ENCODE measurements at places on chromosomes 7 and 10. TPM values are rescaled to one million over a fixed set of nuclear protein-coding genes. Genes with fewer than 3 reads are reported as not detected.
A peak's percentile ranks its signal among the peaks of the same experiment; 100 is the strongest.

- H3K4me3 ChIP-seq = no peak overlapping the region
- no peaks in the 10 kb centered on the region for H3K27me3 ChIP-seq
- DNase-seq = peak; percentile 20
- H3K36me3 ChIP-seq = peaks cover 2% of the 10 kb centered on the region
Measured at GRCh38 chr7:65307651-65308299, 65.9 kb upstream of the ZNF92 start.

Gene MSS51
- total RNA-seq = 1.5 TPM

Gene DEPP1
- 8.6 TPM for total RNA-seq

DNA sequence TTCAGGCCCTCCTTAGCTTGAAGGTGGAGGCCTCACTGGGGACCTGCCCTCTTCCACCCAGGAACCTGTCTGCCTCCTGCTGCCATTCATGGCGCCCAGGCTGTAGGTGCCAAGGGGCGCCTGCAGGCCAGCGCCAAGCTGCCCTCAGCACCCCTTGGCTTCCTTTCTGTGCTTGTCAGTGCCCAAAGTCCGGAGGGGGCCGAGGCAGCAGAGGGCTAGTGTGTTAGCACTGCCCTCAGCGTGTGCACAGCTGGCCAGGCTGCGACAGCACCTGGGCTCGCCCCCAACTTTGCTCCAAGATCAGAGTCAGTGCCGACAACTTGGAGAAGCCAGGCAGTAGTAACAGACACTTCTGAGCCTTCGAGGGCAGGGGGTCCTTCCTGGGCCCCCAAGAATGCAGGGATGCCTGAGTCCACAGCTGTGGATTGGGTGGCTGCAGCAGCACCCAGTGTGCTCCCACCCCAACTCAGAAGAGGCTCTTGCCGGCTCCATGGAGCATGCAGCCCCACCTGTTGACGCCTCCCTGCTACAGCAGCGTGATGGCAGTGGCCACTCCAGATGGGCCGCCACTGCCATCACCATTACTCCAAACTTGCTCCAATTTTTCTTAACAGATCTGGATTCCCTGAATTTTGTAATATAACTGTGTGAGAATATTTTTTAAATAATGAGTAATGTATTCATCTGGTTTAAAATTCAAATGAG lies 41.7 kb downstream of the CACUL1 start:
- H3K4me1 ChIP-seq = no peaks in the 10 kb centered on the region
- no peak overlapping the region for H3K4me3 ChIP-seq
- DNase-seq = no peak

DNA sequence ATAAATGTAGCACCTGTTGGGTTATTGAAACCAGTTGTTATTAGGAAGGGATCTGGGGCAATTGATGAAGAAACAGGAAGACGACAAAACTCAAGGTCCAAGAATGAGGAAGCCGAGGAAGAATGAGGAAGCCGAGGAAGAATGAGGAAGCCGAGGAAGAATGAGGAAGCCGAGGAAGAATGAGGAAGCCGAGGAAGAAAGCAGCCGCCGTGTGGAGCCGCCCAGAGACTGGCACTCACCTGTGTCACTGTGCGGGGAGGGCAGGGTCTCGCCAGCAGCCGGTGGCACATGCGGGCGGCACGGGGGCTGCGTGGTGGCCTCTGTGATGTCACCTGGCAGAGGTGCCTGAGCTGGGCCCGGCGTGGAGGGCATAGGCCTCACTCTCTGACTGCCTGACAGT lies 71.1 kb upstream of the CFAP46 start:
- H3K27me3 ChIP-seq = no peaks in the 10 kb centered on the region
- H3K4me3 ChIP-seq = no peak overlapping the region
- H3K27ac ChIP-seq = no peak overlapping the region
- no peaks in the 10 kb centered on the region for H3K4me1 ChIP-seq

Gene SFRP4
- total RNA-seq = not detected

GRCh38 chr10:112587729-112588128 lies 140.7 kb downstream of the VTI1A start:
- H3K27ac ChIP-seq = no peak overlapping the region
- DNase-seq = no peak
- no peaks in the 10 kb centered on the region for H3K27me3 ChIP-seq

Gene CCDC126
- total RNA-seq = 21.7 TPM

DNA sequence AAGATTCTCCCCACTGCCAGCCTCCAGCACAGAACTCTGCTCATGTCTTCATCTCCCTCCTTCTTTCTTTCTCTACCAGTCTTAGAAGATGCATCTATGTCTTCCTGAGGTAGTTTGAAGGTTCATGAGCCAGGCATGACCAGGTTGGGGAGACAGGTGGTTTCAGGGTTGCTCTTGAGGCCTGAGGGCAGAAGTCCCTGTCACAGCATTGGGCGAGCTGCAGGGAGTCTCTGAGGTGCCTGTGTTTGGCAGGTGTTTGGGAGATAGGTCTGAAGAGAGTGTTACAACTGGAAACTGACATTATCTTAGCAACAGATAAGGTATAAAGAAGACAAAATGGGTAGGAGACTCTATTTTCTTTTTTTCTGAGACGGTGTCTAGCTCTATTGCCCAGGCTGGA lies 18.7 kb downstream of the PRSS2 start:
- no peaks in the 10 kb centered on the region for H3K36me3 ChIP-seq
- no peaks in the 10 kb centered on the region for H3K4me1 ChIP-seq
- H3K27me3 ChIP-seq = no peaks in the 10 kb centered on the region

GRCh38 chr7:114343949-114344708 lies 70.5 kb upstream of the FOXP2 start:
- H3K4me1 ChIP-seq = no peaks in the 10 kb centered on the region
- no peaks in the 10 kb centered on the region for H3K27me3 ChIP-seq
- H3K4me3 ChIP-seq = no peak overlapping the region
- no peak overlapping the region for H3K27ac ChIP-seq
- H3K36me3 ChIP-seq = no peaks in the 10 kb centered on the region

Gene SPOCK2
- total RNA-seq = 1.5 TPM

GRCh38 chr7:116432527-116432916 lies 67.0 kb upstream of the CAV2 start:
- H3K36me3 ChIP-seq = no peaks in the 10 kb centered on the region
- H3K4me3 ChIP-seq = no peak overlapping the region
- DNase-seq = no peak
- no peak overlapping the region for H3K27ac ChIP-seq

DNA sequence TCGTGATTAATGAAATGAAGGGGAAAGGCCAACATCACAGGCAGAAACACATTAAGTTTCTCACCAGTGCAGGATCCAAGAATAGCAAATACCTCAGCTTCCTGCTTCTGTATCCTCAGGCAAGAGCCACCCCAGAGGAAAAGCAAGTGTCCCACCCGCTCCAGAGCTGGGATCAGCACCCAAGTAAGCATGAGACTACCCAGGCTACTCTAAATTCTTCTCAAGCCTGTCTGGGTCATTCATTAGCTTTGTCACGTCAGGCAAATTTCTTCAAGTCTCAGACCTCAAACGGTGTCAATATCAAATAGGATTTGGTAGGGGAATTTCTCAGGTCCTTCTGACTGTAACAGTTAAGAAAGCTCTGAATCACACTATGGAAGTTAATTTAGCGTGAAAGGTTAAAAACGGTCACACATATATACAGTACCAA lies 59.0 kb downstream of the GNA12 start:
- H3K36me3 ChIP-seq = no peaks in the 10 kb centered on the region
- H3K27me3 ChIP-seq = no peaks in the 10 kb centered on the region
- DNase-seq = peak; percentile 40
- no peak overlapping the region for H3K4me3 ChIP-seq

Gene PTPN20
- 0.26 TPM for total RNA-seq

Gene OR9A2
- total RNA-seq = not detected

DNA sequence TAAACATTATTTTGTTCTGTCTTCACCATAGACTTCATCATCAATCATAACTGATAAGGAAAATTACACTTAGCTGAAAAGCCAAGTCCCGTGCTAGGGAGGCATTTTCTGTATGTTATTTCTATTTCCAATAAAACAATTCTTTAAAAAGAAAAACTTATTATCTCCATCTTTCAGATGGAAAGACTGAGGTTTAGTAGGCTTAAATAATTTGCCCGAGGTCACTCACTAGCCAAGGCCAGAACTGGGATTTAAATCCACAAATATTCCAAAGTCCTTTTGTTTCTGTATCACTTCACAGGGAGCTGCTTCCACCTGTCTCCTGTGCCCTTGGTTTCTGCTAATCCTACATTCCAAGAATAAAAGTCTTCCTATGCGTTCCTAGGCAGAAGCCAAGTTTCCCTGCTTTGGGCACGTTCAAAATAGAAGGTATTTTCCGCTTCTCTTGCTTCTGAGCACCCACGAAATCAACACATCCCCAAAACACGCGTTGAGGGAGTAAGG lies 732 bp downstream of the CPVL start:
- no peak overlapping the region for H3K4me3 ChIP-seq
- no peak overlapping the region for H3K27ac ChIP-seq
- H3K4me1 ChIP-seq = no peaks in the 10 kb centered on the region
- peaks cover 8% of the 10 kb centered on the region for H3K27me3 ChIP-seq
- no peak for DNase-seq

Gene ZNF32
- 2.8 TPM for total RNA-seq

Gene UROS
- total RNA-seq = 62.5 TPM

GRCh38 chr10:15700078-15700674 lies 19.5 kb downstream of the ITGA8 start:
- no peaks in the 10 kb centered on the region for H3K27me3 ChIP-seq
- H3K4me3 ChIP-seq = no peak overlapping the region
- H3K36me3 ChIP-seq = no peaks in the 10 kb centered on the region
- DNase-seq = no peak
- H3K4me1 ChIP-seq = no peaks in the 10 kb centered on the region
- no peak overlapping the region for H3K27ac ChIP-seq

- no peak overlapping the region for H3K4me3 ChIP-seq
- DNase-seq = no peak
- no peak overlapping the region for H3K27ac ChIP-seq
- H3K36me3 ChIP-seq = no peaks in the 10 kb centered on the region
Measured at GRCh38 chr10:61320257-61320587, 133.0 kb downstream of the TMEM26 start.

DNA sequence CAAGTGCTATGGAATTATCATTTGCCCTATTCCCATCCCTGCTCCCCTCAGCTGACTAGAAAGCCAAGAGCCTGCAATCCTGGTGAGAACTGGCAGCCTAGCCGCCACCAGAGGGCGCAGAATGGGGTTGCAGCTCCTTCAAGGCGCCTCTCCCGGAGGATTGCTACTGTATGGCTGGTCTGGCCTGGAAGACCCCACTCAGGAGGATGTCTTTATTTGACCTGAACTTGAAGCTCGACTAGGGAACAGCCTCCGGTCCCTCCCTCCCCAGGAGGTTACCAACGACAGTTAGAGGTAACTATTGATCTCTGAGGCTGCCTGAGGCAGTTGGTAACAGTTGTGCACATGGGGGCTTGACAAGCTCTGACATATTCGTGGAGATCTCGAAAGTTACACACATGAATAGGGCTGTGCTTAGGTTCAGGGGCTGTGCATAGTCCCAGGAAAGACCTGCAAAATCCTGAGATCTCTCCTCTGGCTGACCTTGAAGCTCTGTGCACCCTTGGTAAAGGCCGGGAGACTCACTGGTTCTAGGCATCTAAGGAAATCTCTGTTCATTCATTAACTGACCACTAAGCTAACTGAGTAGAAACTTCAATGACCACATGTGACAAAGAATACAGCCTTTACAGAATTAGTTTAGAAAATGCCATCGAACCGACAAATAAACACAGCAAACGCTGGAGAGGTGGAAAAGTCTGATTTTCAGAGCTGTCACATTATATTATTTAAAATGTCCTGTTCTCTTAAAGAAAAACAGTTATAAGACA lies 65.7 kb downstream of the TSPAN12 start:
- H3K4me3 ChIP-seq = no peak overlapping the region
- H3K27me3 ChIP-seq = no peaks in the 10 kb centered on the region
- H3K27ac ChIP-seq = no peak overlapping the region

DNA sequence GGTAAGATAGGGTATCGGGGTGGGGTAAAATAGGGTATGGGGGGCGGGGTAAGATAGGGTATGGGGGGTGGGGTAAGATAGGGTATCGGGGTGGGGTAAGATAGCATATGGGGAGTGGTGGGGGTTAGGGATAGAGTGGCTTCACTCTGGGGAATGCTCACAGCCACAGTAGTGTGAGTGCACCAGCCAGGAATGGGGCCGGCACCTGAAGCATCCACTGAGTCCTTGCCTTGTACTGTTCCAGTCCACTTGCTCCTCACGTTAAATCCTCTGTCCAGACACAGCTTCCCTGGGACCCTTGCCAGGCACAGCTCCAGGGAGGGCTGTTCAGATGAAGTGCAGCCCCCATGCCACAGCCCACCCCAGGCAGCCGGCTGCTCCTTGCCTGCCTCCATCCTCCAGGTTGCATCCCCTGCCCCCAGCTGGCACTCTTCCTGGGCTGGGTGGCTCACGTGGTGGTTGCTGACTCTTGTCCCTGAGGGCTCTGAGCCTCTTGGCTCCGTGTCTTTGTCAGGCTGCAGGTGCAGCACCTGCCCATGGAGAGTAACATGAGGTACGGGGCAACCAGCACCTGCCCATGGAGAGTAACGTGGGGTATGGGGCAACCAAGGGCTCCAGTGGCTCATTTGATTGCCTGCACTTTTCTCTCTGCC lies 268.4 kb downstream of the TCERG1L start:
- H3K27me3 ChIP-seq = no peaks in the 10 kb centered on the region
- no peak overlapping the region for H3K27ac ChIP-seq
- no peaks in the 10 kb centered on the region for H3K4me1 ChIP-seq

DNA sequence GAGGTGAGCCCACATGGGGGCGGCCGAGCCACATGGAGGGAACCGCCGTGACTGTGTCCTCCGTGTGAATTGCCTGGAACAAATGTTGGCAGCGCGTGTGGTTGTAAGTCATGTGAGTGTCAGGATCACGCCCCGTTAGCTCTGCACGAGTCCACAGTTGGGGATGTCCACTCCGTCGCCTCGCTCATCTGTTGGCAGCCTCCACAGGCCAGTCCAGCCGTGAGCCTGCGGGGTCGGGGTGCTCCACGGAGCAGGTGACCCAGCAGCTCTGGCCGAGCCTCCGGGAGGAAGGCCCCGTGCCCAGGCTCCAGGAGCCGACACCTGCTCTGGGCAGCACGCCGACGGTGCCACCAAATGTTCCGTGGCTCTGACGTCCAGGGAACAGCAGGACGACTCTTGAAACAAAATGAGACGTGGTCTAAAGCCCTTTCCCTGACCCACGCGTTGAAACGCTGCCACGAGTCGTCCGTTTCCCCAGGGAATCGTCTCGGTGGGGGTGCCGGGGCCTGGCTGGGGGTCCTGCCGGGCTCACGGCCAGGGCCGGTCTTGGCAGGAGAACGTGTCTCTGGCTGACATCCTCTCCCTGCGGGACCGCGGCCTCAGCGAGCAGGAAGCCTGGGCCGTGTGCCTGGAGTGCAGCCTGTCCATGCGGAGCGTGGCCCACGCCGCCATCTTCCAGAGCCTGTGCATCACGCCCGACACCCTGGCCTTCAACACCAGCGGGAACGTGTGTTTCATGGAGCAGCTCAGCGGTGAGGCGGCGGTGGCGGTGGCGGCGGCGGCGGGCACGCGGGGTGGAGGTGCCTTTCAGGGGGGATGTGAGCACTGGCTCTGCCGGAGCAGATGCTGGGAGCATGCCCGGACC lies 7.0 kb downstream of the KNDC1 start:
- H3K4me1 ChIP-seq = no peaks in the 10 kb centered on the region
- DNase-seq = no peak
- no peak overlapping the region for H3K27ac ChIP-seq

Gene CCL24
- total RNA-seq = not detected

GRCh38 chr10:28381903-28382347 lies 79.1 kb upstream of the MPP7 start:
- H3K36me3 ChIP-seq = no peaks in the 10 kb centered on the region
- no peaks in the 10 kb centered on the region for H3K27me3 ChIP-seq
- DNase-seq = peak; percentile 40
- H3K4me3 ChIP-seq = no peak overlapping the region

- no peak overlapping the region for H3K27ac ChIP-seq
- H3K36me3 ChIP-seq = no peaks in the 10 kb centered on the region
- H3K27me3 ChIP-seq = no peaks in the 10 kb centered on the region
- DNase-seq = no peak
- H3K4me1 ChIP-seq = no peaks in the 10 kb centered on the region
Measured at GRCh38 chr10:90148116-90148855, 446.9 kb downstream of the KIF20B start.

All from GM12878 (cell line).